Left kidney (tissue), 8 donors: ENCODE measurements at places on chromosomes 2 and 18.

- DNase-seq = no peak
Measured at GRCh38 chr2:18398833-18399232, 161.6 kb downstream of the RDH14 start.

DNA sequence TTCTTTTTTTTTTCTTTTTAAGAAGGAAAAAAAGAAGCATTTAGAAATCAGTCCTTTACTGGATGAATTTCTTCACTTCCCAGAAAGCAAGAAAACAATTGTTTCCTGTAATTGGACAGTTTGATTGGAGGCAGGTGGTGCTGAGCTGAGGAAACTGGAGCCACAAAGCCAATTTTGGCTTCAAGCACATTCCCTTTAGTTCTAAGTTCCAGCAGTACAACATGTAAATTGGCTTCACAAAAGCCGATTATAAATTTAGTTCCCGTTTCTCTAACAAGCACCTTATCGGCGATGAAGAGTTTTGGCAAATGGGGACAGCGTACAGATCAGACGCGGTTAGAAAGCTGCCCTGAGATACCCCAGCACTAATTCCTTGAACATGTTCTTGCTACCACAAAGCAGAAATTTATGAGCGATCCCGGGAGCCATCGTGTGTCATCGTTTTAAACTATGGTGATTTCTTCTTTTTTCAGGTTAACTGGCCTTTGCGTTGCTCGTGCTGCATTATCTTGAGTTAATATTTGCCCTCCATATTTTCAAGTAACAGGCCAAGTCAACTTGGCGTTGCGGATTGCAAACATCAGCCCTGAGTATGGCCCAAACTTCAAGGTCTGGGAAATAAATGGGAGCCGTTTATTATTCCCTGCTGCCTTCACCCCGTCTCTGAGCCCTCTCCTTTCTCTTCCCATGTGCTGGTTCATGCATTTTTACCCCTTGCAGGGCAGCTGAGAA, 190.4 kb upstream of the ID2 start:
- DNase-seq = peak; percentile 57

DNA sequence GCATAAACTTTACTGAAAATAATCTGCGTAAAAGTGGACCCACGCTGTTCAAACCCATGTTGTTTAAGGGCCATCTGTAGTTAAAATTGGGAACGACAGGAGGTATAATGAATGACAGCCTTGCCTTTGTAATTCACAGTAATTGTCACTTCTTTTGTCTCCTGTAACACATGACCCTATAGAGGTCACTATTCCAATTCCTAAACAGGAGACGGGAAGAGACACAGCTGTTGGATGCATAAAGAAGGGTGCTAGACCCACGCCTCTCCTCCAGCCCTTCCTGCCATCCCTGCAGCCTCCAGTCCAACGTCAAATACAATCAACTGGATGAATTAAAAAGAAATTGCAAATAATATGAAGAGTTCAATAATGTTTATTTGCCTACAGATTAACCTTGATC, 63.1 kb upstream of the NFATC1 start:
- no peak for DNase-seq

DNA sequence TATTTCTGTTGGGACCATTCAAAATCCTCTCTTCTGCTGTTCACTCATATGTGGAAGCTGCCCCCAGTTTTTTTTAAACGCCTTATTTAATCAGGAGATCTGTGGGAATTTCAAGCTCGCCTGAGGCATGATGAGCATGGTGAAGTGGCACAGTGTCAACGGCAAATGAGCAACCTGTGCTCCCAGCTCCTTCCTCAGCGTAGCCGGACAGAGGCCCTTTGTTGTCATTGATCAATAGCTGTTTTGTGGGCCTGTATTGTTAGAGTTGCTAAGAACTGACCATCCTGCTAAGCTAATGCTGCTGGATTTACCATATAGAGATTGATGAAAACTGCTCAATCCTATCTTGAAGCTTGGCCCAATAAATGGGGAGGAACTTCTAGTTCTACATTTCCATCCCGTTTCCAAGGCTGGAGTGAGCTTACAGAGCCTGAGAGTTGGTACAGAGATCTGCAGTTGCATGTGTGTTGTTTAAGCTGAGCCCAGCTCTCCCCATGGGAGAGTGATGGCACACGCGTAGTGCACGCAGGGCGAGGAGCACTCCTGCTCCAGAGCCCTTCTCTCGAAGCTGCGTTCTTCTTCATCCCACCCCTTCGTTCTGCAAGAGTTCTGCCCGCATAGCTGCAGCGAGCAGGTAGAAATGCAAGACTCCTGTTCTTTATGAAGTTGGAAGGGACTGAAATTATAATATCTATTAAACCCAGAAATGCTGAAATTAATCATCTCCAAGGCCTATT, 108.8 kb downstream of the RTN4 start:
- no peak for DNase-seq

GRCh38 chr2:228038967-228039366, 142.5 kb downstream of the SPHKAP start:
- no peak for DNase-seq
